Fibroblast of skin of back (primary cell): ENCODE measurements at places on chromosomes 5 and 9.
A peak's percentile ranks its signal among the peaks of the same experiment; 100 is the strongest.

GRCh38 chr5:154163327-154164248 is 26.9 kb upstream of the GALNT10 start:
- no peak for DNase-seq

GRCh38 chr5:159208514-159209437 is 577 bp downstream of the RNF145 start:
- peak; percentile 68 for DNase-seq

DNA sequence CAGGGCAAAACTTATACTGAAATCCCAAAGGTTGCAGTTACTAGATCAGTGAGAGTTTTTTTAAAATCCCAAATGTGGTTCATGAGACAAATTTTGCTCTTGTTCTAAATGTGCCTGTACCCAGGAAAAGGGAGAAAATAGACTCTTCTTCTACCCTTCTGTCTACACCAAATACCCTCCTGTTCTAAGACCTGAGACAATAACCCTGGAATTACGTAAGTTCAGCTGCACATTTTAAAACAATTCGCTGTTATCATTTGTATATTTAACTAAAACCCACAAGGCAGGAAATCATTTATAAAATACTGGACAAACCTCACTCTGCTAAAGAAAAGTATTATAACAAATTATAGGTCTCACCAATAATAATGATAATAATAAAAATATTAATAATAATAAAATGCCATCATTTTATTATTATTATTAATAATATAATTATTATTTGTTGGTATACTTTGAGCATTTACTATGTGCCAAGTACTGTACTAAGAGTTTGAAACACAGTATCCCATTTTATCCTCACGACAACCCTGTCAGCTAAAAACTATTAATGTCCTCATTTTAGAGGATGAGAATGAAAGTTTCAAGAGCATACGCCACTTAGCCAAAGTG is 49.8 kb upstream of the AFAP1L1 start:
- DNase-seq = no peak

DNA sequence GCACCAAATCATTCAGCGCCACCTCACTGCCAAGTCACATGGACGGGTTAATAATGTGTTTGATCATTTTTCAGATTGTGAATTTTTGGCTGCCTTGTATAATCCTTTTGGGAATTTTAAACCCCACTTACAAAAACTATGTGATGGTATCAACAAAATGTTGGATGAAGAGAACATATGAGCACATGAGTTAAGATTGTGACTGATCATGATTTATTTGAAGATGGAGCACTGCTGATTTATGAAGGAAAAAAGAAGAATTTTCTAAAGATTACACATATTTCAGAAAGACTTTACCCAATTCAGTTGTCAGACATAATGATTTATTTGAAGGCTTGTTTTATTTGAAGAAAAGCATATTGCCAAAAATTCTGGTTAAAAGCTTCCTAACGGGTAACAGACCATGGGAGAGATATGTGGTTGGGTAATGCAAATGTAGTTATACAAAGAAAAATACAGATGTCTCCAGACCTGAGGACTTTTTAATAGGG is 37.4 kb downstream of the TNFAIP8 start:
- DNase-seq = no peak

DNA sequence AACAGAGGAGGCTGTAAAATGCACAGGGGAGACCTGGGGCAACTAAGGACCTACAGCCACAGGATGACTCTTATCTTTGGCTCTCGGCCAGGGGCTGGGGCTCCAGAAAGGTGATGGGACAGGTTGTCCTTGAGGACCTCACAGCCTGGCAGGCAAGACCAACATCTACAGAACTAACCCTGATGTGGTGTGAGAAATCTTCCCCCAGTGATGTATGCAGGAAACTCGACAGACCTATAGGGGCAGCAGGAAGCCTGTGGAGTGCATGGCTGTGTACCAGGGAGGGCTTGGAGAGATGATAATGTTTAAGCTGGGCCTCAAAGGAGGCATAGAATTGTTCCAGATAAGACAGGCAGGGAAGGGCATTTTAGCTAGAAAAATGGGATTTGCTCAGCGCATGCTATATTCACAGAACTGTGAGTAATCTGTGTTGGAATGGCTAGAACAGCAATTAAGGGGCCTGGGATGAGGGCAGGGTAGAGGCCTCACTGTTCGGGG is 68.5 kb upstream of the SLC25A51 start:
- peak; percentile 25 for DNase-seq

DNA sequence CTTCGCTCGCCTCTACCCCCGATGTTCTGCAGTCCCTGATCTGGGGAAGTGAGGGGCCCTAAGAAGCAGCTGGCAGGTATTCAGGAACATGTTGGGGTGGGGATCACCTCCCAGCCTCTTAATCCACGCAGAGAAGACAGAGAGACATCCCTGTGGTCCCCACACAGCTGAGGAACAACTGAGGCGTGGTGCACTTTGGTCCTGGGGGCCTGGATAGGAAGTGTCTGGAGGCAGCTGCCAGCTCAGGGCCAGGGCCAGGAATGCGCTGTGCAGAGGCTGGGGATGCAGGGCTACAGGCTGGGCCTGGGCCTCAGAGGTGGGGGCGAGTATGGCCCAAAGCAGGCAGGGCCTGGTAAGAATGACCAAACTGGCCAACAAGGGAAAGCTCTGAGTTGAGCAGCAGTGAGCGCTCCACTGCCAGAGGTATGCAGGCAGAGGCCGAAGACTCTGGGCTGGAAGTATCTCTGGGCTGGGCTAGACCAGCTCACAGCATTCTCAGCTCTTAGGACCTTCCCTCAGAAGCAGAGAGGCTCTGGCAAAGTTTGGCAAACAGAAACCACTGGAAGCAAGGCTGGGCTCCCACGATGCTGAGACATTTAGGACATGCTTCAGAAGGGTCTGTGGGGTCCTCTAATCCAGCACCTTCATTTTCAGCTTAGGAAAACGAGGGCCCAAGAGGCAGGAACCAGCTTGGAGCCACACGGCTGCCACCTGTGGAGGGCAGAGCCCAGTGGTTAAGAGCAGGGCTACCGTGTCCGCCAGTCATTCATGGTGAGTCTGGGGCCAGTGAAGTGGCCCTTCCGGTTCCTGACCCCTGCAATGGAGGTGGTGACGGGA is 174.4 kb downstream of the GAPVD1 start:
- no peak for DNase-seq
